NK-92 treated with Interleukin-12 subunit alpha and Interleukin-12 subunit beta, amount 100 ng/mL, for 24 hours (cell line): ENCODE measurements at places on chromosomes 16 and 17.

DNA sequence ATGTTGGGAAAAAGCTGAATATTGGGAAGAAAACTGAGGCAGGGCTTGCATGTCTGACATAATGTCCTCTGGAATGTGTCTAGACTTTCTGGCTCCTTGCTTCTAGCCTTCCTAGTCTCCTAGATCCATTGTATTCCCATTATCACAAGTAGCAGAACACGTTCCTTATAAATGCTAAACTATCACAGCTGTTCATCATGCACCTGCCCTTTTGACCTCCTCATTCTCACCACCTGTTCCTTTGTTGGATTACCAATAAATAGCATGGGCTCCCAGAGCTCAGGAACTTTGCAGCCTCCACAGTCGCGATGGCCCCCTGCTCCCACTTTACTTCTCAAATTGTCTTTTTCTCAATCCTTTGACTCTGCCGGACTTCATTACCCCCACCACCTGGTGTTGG, 49.7 kb downstream of the ACSM1 start:
- DNase-seq: no peak

- no peak for DNase-seq
Measured at GRCh38 chr16:22843856-22844255, 29.9 kb downstream of the HS3ST2 start.

- peak; percentile 44 for DNase-seq
Measured at GRCh38 chr17:35947156-35947585, 3.7 kb upstream of the LYZL6 start.

- DNase-seq: no peak
Measured at GRCh38 chr17:51275381-51275780, 15.0 kb downstream of the UTP18 start.

- DNase-seq: peak; percentile 24
Measured at GRCh38 chr16:19907161-19907992, 22.7 kb upstream of the GPRC5B start.

- DNase-seq: no peak
Measured at GRCh38 chr17:68849673-68850610, 105.2 kb downstream of the ABCA8 start.

- no peak for DNase-seq
Measured at GRCh38 chr17:2095536-2095910, 40.6 kb downstream of the HIC1 start.

DNA sequence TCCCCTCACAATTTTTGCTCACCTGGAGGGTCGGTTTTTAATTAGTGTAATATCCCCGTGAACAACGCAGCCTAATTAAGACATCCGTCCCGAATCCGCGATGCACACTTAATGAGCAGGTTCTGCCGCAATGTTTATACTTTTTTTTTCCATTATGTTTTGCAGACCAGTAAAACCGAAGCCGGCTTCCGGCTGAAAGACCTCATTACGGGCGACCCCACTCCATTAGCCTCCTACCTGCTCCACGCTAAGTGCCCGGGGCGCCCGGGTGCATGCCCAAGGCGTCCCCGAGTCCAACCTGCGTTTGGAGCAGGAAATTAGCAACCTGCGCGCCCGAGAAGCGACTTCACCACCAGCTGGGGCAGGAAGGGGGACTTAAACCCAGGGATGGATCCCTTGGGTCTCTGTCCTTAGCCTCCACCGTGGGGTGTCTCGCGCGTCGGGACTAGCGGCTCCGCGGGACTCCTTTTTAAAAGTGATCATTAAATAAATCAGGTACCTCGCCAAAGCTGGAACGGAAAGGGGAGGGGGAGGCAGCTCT, 1.7 kb downstream of the RBFOX3 start:
- DNase-seq: no peak
